ENCODE measurements at places on chromosomes 6 and 20.

- no peak for DNase-seq
Observed at GRCh38 chr6:140893432-140893831, 1239.3 kb upstream of the GJE1 start.

- no peak for DNase-seq
Observed at GRCh38 chr6:166031275-166031674, 136.4 kb downstream of the TBXT start.

GRCh38 chr6:107670792-107671199 lies 153.3 kb downstream of the SCML4 start:
- peak; percentile 12 for DNase-seq

GRCh38 chr20:24993337-24994185 lies 1.0 kb upstream of the APMAP start:
- DNase-seq, result peak; percentile 85

DNA sequence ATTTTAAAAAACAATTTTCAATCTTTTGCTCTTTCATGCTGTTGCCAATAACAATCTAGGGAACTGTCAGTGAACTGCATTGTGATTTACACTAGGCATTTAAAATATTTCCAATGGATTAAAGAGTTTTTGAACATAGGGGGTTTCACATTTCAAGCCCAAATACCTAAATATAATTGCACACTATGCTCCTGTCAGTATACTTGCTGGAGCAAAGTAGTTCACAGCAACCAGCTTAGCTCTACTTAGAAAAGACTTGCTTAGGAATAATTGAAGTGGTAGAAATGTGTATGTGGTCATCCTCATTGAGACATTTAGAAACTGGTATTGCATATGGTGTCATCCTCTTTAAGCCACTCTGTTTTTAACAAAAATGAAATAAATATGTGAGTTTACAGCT lies 41.7 kb upstream of the REV3L start:
- DNase-seq, result no peak

DNA sequence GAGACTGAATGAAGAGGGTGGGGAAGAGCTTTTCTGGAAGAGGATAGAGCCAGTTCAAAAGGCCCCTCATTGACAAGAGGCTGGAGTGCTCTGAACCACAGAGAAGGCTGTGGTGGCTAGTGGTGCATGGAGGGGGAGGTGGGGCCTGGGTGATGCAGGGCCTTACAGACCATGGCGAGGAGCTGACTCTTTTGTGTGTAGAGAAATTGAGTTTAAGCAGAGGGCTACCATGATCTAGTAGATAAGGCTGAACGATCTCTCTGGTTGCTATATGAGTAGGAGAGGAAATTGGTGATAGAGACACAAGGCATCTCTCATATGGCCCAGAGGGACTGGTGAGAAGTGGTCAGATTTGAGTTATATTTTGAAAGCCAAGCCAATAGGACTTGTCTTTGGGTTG lies 137.6 kb downstream of the UST start:
- DNase-seq, result no peak

GRCh38 chr20:47818466-47818865 lies 33.2 kb upstream of the SULF2 start:
- no peak for DNase-seq

GRCh38 chr6:46746696-46747095 lies at the start of gene ANKRD66:
Gene ANKRD66, plus strand, starts transcription at chr6:46746933. Its CDS starts 5,016 bp downstream, at chr6:46751949.
- no peak for DNase-seq

- no peak for DNase-seq
Observed at GRCh38 chr20:22904905-22905304, 130.2 kb upstream of the SSTR4 start.

DNA sequence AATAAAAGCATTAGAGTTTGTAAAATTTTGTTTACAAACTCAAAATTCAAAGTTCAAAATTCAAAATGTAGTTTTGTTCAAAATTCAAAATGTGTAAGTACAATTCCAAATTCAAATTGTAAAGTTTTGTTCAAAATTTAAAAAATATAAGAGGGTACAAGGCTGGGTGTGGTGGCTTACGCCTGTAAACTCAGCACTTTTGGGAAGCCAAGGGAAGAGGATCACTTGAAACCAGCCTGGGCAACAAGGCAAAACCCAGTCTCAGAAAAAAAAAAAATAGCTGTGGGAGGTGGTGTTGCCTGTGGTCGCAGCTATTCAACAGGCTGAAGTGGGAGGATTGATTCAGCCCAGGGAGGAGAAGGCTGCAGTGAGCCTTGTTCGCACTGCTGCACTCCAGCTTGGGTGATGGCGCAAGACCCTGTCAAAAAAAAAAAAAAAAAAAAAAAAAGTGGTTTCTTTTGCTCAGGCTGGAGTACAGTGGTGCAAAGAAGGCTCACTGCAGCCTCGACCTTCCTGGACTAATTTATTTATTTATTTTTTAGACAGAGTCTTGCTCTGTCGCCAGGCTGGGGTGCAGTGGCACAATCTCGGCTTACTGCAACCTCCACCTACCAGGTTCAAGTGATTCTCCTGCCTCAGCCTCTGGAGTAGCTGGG lies 5.4 kb upstream of the ZBTB12 start:
- no peak for DNase-seq

GRCh38 chr6:95882371-95882770 lies 133.4 kb upstream of the FUT9 start:
- no peak for DNase-seq

GRCh38 chr20:51938559-51939258 lies 136.4 kb upstream of the SALL4 start:
- DNase-seq, result no peak

DNA sequence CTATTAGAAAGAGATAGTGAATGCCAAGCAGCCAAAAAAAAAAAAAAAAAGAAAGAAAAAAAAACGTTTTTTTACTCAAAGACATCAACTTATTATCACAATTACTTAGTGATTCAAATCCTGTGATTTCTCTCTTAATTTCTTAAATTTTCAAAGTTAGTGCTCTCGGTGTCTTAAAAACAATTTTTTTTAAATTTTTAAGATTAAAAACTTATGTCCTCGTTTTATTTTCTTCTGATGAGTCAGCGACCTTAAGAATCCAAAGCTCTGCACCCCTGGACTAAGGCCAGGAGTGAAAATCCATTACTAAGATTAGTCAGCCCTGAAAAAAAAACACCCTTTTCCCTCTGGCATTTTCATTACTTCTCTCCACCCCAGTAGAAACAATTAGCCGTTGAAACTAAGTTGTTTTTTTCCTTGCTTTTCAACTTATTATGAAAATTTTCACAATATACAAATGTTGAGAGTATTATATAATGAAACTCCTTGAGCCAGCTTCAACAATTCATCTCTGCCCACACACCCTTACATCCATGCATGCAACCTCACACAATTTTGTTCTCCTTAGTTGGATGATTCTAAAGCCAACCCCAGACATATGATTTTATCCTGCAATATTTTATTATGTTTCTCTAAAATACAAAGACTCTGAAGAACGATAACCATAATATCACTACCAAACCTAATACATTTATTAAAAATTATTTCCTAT lies 85.6 kb upstream of the CARMIL1 start:
- DNase-seq, result peak; percentile 79

GRCh38 chr6:68025764-68026163 lies 609.3 kb upstream of the ADGRB3 start:
- DNase-seq, result no peak

- no peak for DNase-seq
Observed at GRCh38 chr6:4258733-4259132, 123.4 kb upstream of the ECI2 start.

DNA sequence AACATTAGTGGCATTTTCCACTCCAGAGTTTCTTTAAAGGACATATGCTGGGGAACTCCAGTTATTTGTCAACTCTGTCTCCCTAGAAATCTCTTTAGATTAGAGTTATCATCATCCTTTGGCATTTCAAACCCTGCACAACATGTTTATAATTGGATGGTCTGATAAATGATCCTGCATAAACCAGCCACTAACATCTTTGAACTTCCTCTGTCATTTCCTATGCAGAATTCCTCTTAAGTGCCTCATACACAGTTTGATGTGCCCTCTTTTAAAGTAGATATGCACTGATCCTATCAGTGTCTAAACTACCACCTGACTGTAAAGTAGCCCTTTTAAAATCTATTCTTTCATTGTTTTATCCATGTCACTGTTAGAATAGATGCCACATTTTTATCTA lies 306.3 kb upstream of the IRAK1BP1 start:
- DNase-seq, result no peak

DNA sequence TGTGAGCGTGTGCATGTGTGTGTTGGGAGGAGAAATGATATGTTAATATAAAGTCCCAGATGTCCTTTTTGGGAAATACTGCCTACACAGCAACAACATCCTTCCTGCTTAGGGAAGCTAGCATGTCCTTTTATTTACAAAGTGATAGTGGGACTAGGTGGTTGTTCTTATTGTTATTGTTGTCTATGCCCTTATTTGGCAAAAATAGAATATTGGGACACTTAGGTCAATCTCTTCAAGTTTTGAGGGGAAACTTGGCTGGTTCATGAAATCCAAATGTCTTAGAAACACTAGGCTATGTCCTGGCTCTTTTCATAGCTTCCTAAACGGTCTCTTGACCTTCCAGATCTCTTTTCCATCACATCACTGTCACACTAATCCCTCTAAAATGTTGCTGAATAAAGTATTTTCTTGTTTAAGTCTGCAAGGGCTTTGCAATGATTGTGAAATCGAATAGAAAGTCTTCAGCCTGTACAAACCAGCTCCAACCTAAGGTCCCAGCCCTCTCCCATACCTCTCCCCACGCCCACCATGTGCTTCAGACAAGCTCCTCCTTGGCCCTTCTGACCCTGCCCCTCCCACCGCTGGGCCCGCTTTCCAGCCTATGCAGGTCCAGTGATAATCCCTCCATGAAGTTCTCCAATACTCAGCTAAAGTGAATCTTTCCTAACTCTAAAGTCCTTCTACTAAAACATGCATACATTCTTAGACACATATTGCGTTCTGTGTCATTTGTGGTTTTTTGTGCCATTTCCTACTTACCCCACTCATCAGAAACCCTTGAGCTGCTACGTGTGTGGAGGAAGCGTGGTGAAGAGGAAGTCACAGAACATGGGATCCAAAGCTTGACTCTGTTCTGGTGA lies 205.1 kb downstream of the LY86 start:
- no peak for DNase-seq

- no peak for DNase-seq
Observed at GRCh38 chr6:144756469-144756868, 471.3 kb downstream of the UTRN start.

- DNase-seq, result peak; percentile 43
Observed at GRCh38 chr20:63497946-63498935, 642 bp downstream of the EEF1A2 start.

DNA sequence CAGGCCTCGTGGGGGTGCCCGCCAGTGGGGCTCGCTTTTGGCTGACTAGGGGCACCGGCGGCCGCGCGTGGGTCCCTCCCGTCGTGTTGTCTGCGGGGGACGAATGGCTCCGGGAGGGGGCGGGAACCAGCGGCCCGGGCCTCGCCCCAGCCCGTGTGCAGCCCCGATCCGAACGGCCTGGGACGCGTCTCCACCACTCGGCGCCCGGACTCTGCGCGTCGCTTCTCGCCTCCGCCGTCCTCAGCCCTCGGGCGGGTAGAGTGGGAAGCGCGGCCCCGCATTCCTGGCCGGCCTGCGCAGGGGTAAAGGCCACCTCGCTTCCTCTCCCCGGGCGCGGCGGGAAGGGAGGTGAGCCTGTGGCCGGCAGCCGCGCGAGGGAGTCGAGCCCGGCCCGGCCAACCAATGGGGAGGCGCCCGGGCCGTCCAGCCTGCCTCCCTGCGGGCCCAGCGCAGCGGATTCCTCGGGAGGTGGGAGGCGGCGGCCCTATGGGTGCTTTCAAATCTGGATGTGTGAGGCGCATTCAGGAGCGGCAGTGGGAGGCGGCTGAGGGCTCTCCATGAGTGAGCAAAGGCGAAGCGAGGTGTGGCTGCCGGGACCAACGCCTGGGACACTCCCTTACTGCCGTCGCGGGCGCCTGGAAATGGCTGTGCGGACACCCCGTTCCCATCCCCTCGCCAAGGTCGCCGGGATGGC lies 1.1 kb upstream of the ZBTB46 start:
- no peak for DNase-seq

- DNase-seq, result no peak
Observed at GRCh38 chr20:50107086-50107660, 5.8 kb downstream of the UBE2V1 start.

DNA sequence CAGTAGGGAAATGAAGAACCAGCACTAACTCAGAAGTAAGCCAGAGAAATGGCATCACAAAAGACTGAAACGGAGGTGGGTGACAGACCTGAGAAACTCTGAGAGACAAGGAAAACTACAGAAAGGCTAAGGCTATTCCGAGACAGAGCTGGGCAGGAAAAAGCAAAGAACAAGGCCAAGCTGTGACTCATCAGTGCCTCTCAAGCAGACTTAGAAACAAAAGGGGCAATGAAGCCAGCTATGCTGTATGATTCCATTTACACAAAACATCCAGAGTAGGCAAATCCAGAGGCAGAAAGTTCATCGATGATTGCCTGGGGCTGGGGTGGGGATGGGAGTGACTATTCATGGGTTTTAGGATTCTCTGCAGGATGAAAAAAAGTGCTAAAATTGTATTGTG lies 50.0 kb downstream of the SLC23A2 start:
- peak; percentile 42 for DNase-seq

DNA sequence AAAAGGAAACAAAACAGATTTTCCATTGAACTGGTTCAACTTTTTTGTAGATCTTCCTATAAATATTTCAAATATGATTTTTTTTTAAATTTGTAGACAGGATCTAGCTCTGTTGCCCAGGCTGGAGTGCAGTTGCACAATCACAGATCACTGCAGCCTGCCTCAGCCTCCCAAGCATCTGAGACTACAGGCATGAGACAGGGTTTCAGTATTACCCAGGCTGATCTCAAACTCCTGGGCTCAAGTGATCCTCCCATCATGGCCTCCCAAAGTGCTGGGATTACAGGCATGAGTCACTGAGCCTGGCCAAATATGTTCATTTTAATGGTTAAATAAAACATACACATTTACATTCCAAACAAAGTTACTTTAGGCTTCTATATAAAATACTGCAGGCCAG lies 33.6 kb downstream of the SAMHD1 start:
- no peak for DNase-seq

GRCh38 chr20:25374842-25375241 lies 15.8 kb downstream of the ABHD12 start:
- DNase-seq, result no peak

- DNase-seq, result no peak
Observed at GRCh38 chr20:13259921-13260320, 38.8 kb downstream of the ISM1 start.

- DNase-seq, result no peak
Observed at GRCh38 chr20:11447371-11448100, 470.2 kb upstream of the BTBD3 start.

DNA sequence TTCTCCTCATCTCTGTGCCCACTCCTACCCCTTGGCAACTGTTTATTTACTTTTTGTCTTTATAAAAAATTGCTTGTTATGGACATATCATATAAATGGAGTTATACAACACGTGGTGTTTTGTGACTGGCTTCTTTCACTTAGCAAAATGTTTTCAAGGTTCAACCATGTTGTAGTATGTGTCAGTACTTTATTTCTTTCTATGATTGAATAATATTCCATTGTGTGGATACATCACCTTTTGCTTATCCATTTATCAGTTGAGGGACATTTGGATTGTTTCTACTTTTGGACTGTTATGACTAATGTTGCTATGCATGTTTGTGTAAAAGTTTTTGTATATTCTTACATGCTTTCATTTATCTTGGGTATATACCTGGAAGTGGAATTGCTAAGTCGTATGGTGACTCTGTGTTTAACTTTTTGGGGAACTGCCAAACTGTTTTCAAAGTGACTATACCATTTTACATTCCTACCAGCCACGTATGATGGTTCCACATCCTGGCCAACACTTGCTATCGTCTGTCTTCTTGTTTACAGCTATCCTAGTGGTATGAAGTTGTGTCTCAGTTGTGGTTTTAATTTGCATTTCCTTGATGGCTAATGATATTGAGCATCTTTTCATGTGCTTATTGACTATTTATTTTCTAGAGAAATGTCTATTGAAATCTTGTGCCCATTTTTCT lies 84.4 kb downstream of the SLX4IP start:
- DNase-seq, result peak; percentile 11

- DNase-seq, result no peak
Observed at GRCh38 chr6:107080036-107080435, 35.3 kb downstream of the BEND3 start.

Measured in RKO (cell line).